ENCODE measurements at places on chromosomes 2 and 18.
A peak's percentile ranks its signal among the peaks of the same experiment; 100 is the strongest.

GRCh38 chr2:227016894-227017293 is 147.1 kb downstream of the COL4A4 start:
- no peak for DNase-seq

- no peak for DNase-seq
Observed at GRCh38 chr2:222703886-222704285, 32.4 kb downstream of the MOGAT1 start.

DNA sequence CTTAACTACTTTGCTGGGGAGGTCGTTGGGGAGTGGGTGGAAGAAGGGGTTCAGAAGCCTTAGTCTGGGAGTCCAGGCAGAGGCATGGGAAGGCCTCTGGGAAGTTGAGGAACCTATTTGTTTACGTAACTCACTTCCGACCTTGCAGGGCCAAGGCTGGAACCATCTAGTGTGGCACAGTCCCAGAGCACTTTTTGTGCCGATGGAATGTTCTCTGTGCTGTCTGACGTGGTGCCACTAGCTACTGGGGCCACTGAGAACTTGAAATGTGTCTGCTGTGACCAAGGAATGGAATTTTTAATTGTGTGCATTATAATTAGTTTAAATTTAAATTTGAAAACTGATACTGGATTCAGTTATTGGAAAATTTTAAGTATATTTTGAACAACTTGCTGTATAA is 139.7 kb downstream of the FAM161A start:
- DNase-seq, result no peak

GRCh38 chr2:25194576-25195122 is 26.3 kb upstream of the POMC start:
- DNase-seq, result no peak

- no peak for DNase-seq
Observed at GRCh38 chr18:38883111-38883510, 1317.5 kb upstream of the CELF4 start.

GRCh38 chr18:34947711-34948125 is 93.5 kb upstream of the MAPRE2 start:
- peak; percentile 20 for DNase-seq

GRCh38 chr2:241637795-241638660 is 535 bp downstream of the ATG4B start:
- no peak for DNase-seq

DNA sequence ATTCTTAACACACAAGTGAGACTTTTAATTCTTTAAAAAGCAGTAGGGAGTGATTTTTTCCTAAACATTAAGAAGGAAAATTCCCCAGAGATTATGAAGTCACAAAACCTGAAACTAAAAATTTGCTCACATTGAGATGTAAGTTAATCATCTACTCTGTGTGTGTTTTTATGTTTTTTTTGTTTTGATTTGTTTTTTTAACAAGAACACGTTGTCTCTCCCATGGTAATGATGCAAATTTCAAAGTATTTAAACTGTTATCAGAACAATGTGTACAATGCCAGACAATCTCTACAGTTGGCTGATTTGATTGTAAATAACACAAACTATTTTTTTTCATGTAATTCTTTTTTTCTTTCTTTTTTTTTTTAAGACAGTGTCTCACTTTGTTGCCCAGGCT is 71.5 kb downstream of the COLEC12 start:
- no peak for DNase-seq

DNA sequence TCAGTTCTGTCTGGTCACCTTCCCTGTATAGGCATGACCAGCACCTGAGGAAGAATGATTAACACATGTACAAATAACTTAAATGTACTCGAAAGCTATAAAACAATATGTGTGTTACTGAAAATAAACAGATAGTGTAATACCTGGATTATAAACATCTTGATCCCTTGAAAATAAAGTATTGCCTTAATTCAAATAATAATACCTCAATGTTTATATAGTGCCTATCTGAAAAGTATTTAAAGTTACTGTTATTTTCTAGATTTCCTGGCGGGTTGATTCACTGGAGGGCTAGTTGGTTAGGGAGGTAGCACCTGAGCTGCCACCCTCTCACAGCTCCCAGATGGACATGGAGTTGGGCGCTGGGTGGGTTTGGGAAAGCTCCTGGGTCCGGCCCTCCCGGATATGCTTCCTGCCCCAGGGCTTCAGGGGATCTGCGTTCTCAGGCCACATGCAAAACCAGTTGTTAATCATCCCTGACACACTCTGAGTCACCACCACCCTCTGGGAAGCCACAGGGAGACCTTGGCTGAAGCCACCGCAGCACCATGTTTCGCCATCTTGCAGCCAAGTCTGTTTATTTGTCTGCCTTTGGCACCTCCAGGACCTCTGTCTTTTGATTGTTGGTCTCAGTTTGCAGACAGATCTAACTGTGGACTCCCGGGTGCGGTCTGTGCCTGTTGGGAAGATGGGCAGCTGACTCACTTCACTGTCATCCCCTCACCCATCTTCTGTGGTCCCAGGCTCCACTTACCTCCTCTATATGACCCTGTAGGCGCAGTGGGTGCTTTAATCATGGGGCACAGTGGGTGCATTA is 35.3 kb downstream of the RAB31 start:
- DNase-seq, result peak; percentile 91

- no peak for DNase-seq
Observed at GRCh38 chr2:185643434-185643833, 95.2 kb upstream of the FSIP2 start.

DNA sequence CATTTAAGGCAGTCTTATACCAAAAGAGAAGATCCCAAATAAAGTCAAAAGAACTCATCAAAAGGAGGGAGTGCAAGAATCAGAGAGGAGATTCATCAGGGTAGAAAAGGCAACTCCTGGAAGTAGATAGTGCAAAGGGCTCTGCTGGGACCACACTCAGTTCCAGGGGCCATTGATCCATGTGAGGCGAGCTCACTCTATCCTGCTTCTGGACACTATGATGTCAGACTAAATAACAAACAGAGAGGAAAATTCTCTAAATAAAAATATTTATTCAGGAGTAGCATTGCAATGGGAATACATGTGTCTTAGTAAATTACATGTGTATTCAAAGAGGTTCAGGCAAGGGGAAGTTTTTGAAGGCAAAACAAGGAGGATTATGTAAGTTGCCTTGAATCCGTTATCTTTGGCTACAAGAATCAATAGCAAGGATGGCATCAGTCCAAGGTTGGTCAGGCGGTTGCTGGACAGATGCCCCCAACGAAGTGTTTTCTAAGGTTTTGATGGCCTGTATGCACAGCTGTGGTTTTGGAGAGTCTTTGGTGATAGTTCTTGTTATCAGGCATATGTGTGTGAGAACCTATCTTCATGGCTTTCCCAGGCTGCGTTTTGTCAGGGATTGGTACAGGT is 13.2 kb upstream of the SERPINB12 start:
- no peak for DNase-seq

DNA sequence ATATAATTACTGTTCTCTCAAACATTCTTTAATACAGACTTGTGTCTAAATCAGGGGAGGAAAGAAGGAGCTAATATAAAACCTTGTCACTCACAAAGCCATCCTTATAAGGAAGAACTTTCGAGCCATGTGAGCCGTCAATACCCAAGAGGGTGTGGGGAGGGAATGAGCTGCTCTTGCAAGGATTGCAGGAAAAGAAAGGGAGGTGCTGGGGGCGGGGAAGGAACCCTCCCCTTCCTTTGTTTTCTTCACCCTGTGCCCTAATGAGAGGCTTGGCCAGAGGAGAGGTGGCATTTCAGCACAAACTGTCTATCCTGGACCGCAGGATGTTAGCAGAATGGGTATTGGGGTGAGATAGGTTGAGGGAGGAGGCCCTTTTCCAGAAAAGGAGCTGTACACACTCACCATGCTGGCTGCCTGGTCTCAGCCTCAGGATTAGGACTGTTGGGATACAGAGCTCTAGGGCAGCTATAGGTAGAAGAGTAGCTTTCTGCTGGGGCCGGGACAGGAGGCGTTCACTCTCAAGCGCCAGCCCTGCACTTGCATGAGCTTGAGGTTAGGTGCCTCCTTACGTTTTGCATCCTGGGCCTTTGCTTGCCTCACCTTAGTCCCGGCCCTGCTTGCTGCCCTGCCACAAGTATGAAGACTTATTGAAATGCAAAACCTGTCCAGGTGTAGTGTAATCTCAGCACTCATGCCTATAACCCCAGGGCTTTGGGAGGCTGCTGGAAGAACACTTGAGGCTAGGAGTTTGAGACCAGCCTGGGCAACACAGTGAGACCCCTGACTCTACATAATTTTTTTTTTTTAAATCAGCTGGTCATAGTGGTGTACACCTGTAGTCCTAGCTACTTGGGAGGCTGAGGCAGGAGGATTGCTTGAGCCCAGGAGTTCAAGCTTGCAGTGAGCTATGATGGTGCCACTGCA is 190.5 kb downstream of the LOXHD1 start:
- no peak for DNase-seq

DNA sequence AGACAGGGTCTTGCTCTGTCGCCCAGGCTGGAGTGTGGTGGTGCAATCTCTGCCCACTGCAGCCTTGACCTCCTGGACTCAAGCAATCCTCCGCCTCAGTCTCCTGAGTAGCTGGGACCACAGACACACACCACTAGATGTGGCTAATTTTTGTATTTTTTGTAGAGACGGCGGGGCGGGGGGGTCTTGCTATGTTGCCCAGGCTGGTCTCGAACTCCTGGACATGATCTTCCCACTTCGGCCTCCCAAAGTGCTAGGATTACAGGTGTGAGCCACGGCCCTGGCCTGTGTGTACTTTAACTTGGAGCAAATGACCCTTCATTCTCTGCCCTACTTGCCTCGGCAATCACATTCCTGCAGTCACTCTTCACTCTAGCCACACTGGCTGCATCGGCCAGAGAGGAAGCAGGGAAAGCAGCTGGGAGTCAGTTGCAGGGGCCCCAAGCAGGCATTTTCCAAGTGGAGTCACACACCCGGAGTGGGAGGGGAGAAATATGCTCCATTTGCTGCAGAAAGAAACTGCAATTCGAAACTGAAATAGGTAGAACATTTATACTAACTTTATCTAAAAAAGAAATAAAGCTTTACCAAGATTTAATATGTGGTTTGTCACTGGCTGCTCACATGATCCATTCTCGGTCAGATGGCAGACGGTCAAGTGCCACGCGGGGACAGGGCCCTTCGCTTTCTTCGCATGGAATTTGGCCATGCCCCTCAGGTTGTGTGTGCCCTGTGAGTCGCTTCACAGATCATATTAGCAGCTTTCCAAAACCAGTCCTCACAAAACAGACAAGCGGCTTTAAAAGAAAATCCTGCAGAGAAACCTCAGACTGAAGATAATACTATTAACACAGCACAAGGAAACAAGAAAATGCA is 37.1 kb downstream of the FAM161A start:
- no peak for DNase-seq

DNA sequence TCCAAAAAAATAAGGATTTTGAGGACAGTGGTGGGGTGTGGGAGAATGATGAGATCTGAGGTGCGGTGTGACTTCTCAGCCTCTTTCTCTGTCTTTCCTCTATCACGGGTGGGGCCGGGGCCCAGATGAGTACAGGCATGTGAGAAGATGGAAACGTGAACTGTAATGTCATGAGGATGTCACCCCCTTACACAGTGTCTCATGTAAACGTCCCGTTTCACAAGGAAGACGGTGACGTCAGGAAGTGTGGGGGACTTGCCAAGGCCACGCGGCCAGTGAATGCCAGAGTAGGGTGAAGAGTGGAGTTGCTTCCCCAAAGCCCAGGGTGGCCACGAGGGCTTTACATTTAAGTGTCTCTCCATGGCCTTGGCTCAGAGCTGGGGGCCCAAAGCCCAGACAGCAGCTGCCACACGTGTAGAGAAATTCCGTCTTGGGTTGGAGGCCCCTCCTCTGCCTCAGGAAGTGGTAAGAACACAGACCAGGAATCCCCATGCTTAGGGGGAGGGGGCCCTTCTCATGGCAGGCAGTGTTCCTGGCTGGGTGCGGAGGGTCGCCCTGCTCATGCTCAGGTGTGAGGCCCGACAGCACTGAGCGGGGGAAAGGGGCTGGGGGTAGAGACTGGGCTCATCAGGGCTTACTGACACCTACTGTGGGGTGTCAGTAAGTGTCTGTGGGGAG is 80.9 kb upstream of the SMAD7 start:
- DNase-seq, result no peak

- DNase-seq, result no peak
Observed at GRCh38 chr2:112032224-112032586, 22.9 kb upstream of the TMEM87B start.

DNA sequence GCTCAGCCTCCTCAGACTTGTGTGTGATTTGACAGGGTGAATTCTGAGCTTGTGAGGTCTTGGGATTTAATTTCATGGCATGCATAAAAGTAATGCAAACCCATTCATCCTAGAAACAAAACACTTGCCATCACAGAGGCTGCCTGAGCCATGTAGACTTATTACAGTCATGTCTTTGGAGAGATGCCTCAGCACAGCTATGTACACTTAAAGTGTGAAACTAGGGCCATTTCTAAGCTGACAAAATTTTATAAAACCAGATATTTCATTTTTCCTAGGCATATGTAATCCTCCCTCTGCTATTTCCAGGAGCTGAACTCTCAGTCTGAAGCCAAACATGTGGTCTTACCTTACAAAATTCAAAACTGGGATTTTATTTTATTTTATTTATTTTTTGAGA is 322.2 kb upstream of the SPHKAP start:
- no peak for DNase-seq

GRCh38 chr18:5975111-5976002 is 80.0 kb upstream of the TMEM200C start:
- DNase-seq, result peak; percentile 1

DNA sequence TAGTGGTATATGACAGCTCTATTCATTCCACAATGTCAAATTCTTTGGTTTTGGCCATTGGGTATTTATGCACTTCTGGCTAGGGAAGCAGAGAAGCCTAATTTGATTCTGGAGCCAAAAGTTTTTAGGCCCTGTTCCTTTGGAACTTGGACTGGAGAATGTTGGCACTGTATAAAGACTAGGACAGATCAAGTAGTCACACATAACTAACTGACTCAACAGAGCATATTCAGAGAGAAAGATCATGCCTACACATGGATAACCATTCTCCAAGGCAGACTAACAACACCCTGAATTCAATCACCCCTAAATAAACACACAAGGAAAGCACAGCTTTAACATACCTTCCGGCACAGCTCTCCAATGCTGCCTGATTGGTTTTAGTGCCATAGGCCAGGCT is 62.9 kb downstream of the ARHGAP15 start:
- DNase-seq, result no peak

GRCh38 chr2:88329815-88330603 is 122.5 kb downstream of the FOXI3 start:
- DNase-seq, result peak; percentile 60

DNA sequence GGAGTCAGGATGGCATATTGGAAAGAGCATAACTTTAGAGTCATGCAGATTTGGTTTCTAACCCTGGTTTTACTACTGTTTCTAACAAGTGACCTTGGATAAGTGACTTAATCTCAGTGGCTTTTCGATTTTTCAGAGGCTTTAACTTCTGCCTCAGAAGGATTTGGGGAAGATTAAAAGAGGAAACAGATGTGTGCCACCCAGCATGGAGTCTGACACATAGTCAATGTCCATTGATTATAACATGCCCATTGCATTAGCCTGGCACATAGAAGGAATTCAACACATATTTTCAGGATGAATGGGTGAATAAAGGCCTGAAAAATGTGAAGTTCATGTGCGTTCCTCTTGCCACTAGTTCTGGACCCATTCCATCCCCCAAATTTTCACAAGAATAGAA is 438.2 kb downstream of the EPHA4 start:
- no peak for DNase-seq
